Smooth muscle cell of bladder (primary cell): ENCODE measurements at places on chromosomes 16 and 17. TPM values are rescaled to one million over a fixed set of nuclear protein-coding genes. Genes with fewer than 3 reads are reported as not detected.

The KRT14 gene
- total RNA-seq: 0.14 and 0.18 TPM in 2 replicates

The CISD3 gene
- 3.1 and 4.7 TPM in 2 replicates for total RNA-seq

The NT5C gene
- 19.6 and 51.6 TPM in 2 replicates for total RNA-seq

The KLHL10 gene
- total RNA-seq: 0.43 and 0.55 TPM in 2 replicates

The VAC14 gene
- total RNA-seq: 13.7 and 21.4 TPM in 2 replicates

The KRT12 gene
- total RNA-seq: not detected in 2 replicates

The ODAD4 gene
- 0.74 and 1.1 TPM in 2 replicates for total RNA-seq

The PRSS8 gene
- under 0.01 TPM in 1 of 2 replicates, not detected in the other for total RNA-seq

The NTN1 gene
- total RNA-seq: 0.09 and 0.14 TPM in 2 replicates

The WFIKKN1 gene
- 0.14 and 0.18 TPM in 2 replicates for total RNA-seq

The CCDC154 gene
- 0.14 and 0.28 TPM in 2 replicates for total RNA-seq

The ZG16 gene
- not detected in 2 replicates for total RNA-seq

The ADGRG3 gene
- total RNA-seq: not detected in 2 replicates
